ENCODE measurements at places on chromosomes 3 and 15. TPM values are rescaled to one million over a fixed set of nuclear protein-coding genes. Genes with fewer than 3 reads are reported as not detected.

Gene RAB8B
- 14.1 TPM for total RNA-seq

Gene SUCLG2
- total RNA-seq = 44.1 TPM

Gene MYL3
- total RNA-seq = 0.16 TPM

Gene GXYLT2
- 1.0 TPM for total RNA-seq

Gene CPN2
- total RNA-seq = not detected

Gene ACKR4
- total RNA-seq = not detected

Gene AMIGO3
- total RNA-seq = 0.83 TPM

Gene SPSB4
- 0.25 TPM for total RNA-seq

Gene CHRM5
- not detected for total RNA-seq

Gene KBTBD13
- not detected for total RNA-seq

Gene TRH
- not detected for total RNA-seq

Gene CEMIP
- 1.1 TPM for total RNA-seq

Gene DOCK3
- total RNA-seq = 0.28 TPM

Gene PATL2
- total RNA-seq = 0.12 TPM

Gene SLC35G2
- 24.6 TPM for total RNA-seq

Gene PPARG
- total RNA-seq = 42.1 TPM

Gene MORF4L1
- 489 TPM for total RNA-seq

Gene TNFAIP8L3
- total RNA-seq = 43.1 TPM

Gene DISP2
- 1.1 TPM for total RNA-seq

Gene EFCC1
- total RNA-seq = not detected

Gene TLR9
- total RNA-seq = not detected

Gene CHRNA7
- 3.2 TPM for total RNA-seq

Gene ARHGAP11A
- 98.7 TPM for total RNA-seq

Gene FRMD5
- 2.3 TPM for total RNA-seq

Gene UCN2
- 8.3 TPM for total RNA-seq

Gene CEP152
- 3.5 TPM for total RNA-seq

Gene MME
- not detected for total RNA-seq

Gene SH2D7
- not detected for total RNA-seq

Gene GOLGA6B
- not detected for total RNA-seq

Gene GOLGA8T
- 1.9 TPM for total RNA-seq

Gene ZFAND6
- total RNA-seq = 106 TPM

Gene GRIP2
- 1.5 TPM for total RNA-seq

Gene HEG1
- 19.8 TPM for total RNA-seq

Gene IL5RA
- total RNA-seq = not detected

Gene NPAP1
- not detected for total RNA-seq

Gene P2RY14
- total RNA-seq = not detected

Gene IP6K2
- total RNA-seq = 52.9 TPM

Gene MCF2L2
- 0.26 TPM for total RNA-seq

Gene RTP1
- total RNA-seq = not detected

Gene CKMT1B
- total RNA-seq = 4.3 TPM

Gene WDR93
- total RNA-seq = 0.26 TPM

Gene ZNF662
- not detected for total RNA-seq

Gene SLC9C1
- not detected for total RNA-seq

Gene ERICH6
- total RNA-seq = 0.07 TPM

Gene ATP13A4
- total RNA-seq = not detected

Gene HRH1
- 6.1 TPM for total RNA-seq

Gene NMB
- total RNA-seq = 23.0 TPM

Gene DCLK3
- total RNA-seq = not detected
